ENCODE measurements at places on chromosomes 11 and 22.

- peak; percentile 96 for DNase-seq
Measured at GRCh38 chr22:35376728-35377472, 4.0 kb upstream of the HMOX1 start.

GRCh38 chr11:46100670-46101069 is 20.6 kb downstream of the PHF21A start:
- DNase-seq: no peak

DNA sequence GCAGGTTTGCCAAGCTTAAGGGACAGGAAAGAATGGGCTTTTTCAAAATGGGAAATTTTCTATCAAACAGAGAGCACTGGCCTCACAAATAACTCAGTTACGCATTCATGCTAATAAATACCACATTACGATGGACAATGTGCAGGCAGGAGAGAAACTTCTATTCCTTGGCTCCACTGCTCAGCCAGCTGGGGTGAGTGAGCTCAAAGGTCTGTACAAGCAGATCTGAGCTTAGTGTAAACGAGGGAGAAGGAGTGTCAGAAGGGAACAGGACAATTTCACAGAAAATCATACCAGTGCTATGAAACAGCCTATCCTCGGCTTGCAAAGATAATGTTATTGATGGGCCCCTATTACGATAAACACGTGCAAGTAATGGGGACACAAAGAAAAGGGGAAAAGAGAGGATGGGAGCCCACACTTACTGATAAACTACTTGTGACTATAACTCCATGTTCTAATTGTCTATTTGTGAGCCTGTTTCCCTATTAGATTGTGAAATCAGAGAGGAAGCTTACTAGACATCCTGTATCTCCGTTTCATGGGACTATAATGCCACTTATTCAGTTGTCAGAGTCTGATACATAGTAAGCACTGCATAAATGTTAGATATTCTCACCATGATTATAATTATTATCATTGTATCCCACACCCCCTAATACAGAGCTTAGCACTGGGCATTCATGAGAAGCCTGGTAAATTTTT is 46.3 kb downstream of the AMOTL1 start:
- peak; percentile 35 for DNase-seq

DNA sequence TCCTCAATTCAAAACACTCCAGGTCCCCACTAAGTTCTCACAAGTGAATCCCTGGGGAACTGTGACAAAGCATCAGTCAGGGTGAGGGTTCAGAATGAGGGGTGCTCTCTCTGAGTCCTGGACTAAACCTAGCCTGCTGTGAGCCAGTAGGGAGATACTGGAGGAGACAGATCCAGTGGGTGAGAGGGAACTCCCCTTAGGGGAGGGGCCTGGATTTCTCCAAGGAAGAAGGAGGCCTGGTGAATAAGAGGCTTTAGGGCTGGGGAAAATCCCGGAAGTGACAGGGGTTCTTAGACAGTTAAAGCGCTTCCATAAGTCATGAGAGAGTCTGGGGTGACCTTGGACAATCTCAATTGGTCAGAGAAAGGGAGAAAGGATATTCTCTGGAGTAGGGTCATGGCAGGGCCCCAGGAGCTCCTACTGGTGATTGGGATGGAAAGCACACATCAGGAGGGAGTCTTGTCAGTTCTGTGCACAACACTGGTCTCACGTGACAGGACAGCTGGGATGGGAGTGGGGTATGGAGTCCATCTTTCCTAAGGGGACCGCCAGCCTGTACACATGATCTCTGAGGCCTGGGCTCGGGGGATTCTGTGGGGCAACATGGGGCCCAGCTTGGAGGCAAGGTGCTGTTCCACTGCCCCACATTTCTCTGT is 1.5 kb downstream of the TBC1D10A start:
- DNase-seq: peak; percentile 89

DNA sequence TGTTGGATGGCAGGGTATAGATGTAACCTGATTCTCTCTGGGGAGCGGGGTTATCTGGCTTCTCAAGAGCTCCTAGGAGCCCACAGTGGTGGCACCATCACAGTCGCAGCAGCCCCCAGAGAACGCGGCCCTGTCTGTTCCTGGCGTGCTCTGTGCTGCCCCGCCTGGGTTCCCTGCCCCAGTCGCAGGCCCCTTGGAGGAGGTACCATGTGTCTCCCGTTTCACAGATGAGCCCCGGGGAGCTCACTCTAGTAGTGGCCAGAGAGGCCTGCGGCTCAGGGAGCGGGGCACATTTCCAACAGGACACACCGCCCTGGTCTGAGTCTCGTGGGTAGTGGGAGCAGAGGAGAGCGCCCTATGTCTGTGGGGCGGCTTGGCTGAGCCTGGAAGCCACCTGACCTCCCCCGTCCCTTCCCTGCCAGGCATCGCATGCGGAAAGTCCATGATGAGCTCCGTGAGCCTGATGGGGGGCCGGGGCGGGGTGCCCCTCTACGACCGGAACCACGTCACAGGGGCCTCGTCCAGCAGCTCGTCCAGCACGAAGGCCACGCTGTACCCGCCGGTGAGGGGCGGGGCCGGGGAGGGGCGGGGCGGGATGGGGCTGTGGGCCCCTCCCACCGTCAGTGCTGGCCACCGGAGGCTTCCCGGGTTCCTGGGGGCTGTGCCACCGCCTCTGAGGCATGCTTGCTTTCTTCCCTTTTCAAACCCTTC is 21.0 kb upstream of the PPP6R3 start:
- no peak for DNase-seq

DNA sequence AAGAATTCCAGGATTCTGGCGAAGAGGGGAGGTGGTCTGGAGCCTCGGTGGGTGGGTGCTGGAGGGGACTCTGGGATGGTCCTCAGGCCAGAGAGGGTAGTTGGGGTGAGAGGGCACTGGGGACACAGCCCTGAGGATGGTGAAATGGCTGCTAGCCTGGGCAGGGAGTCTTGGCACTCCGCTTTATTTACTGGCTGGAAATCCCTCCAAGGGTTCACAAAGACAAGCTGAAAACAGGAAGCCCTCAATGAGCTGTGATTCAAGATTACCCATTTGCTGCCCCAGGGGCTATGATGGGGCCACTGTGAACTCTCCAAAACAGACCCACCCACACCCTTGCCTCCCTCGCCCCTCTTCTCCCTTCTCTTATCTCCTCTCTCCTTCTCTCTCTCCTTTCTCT is 71.9 kb downstream of the FBXO7 start:
- DNase-seq: no peak

DNA sequence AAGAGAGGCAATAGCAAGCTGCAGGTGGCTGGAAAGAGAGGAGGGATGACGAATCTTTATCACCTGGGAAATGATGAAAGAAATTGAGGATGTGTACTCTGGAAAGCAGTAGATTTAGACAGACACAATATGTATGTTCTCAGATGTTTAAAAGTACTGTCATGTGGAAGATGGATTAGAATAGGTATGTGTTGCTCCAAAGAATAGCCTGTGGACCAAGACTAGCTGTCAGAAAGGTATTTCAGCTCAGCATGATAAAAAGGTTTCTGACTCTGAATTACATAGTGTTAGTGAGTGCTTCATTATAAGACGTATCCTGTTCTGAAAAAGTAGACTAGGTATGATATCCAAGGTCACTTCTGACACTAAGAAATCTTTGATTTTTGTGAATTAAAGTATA is 322.4 kb downstream of the CNTN5 start:
- DNase-seq: no peak

- no peak for DNase-seq
Measured at GRCh38 chr22:42357634-42358296, 74.4 kb downstream of the NFAM1 start.

- DNase-seq: no peak
Measured at GRCh38 chr22:21697021-21697771, 31.4 kb downstream of the PPIL2 start.

DNA sequence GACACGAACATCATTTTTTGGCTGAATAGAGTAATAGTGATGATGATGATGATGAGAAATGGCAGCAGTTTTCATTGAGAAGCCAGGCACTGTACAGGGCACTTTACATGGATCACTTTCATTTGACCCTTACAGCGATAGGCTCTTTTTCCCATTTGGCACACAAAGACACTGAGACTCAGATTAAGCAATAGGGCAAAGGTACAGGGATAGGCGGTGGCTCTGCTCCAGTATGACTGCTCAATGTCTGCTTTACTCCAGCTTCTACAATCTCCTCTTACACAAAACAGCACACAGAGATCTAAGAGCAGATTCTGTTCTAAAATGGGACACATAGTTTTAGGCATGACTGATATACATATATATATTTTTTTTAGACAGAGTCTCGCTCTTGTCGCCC is 40.6 kb downstream of the MPPED2 start:
- no peak for DNase-seq

DNA sequence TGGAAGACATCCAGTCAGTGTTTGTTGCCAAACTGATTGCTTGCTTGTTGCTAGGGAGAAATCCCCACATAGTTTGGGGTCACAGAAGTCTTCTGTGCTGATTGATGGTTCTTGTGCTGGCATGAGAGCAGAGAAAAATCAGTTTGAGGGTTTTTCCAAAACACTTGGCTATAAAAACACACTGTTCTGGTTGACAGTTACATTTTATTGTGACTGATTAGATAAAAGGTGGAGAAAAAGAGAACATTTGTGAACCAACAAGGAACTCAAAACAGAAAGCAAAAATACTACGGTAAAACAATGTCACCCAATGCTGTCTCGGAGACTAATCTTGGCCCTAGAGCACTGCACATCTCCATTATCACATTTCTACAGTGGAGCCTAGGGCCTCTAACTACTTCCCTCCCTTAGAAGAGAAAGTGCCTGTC is 14.4 kb upstream of the EIF4G2 start:
- no peak for DNase-seq

DNA sequence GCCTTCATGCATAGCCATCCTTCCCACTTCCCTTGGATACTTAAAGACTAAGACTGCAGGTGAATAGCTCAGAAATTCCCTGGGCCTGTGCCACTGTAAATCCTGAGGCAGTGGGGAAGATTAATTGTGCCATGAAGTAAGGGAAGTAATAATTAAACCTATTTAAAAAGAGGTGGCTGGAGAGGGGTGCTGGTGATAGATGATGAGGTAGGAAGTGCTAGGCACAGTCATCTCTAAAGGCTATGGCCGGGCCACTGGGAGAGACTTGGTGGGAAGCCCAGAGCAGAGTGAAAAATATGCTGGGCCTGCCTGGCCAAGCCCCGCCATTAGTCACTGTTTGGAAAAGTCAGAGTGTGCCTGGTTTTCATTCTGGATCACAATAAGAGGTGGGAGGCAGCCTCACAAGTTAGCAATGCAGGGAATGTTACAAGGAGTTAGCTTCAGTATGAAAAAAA is 197.2 kb upstream of the PITPNB start:
- no peak for DNase-seq

- no peak for DNase-seq
Measured at GRCh38 chr11:131537196-131537595, 166.8 kb downstream of the NTM start.

DNA sequence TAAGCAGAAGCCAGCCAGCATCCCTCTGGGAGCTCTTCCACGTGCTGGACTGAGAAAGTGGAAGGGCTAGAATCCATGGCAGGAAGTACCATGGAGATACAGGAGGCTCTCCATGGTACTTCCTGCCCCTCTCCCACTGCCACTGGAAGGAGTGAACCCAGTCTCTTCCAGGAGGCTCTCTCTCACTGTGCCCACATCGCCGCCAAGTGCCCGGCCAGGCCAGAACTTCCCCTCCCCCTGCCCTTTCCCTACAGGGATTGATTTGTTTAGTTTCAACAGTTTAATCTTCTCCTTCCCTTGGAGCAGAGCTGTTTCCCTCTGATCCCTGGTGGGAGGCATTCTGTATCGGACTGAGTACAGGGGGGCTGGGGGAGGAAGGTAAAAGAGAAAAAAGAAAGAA is 133.6 kb downstream of the DSCAML1 start:
- no peak for DNase-seq

DNA sequence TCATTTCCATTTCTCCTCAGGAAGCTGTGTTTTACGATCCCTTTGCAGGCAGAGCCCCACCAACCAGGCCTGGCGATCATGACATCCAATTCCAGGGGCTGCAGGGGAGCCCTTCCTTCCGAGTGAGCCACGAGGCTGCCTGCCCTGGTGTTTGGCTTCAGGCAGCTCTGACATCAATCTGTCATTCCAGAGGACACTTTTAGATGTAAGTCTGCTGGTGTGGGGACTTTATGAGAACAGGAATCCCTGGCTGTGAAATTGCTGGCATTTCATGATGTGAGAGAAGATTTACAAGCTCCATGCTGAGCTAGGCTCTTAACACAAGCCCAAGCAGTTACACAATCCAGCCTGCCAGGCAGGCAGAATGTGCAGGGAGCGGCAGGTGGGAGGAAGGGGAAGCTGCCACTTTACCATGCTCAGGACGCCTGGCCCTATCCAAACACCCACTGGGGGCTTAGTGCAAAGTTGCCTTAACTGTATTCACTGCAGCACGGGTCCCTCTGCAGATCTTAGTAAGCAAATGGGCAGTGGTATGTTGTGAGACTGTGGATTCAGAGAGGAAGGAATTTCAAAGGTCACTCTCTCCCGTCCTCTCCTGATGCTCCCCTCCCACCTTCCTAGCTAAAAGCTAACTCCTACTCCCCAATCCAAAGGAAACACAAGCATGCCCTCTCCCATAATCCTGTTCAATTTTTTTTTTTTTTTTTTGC is 43.4 kb upstream of the MICAL2 start:
- DNase-seq: no peak

GRCh38 chr11:2109541-2110019 is 29.6 kb downstream of the IGF2 start:
- no peak for DNase-seq
